ENCODE measurements at places on chromosomes 12 and 14.
A peak's percentile ranks its signal among the peaks of the same experiment; 100 is the strongest.

DNA sequence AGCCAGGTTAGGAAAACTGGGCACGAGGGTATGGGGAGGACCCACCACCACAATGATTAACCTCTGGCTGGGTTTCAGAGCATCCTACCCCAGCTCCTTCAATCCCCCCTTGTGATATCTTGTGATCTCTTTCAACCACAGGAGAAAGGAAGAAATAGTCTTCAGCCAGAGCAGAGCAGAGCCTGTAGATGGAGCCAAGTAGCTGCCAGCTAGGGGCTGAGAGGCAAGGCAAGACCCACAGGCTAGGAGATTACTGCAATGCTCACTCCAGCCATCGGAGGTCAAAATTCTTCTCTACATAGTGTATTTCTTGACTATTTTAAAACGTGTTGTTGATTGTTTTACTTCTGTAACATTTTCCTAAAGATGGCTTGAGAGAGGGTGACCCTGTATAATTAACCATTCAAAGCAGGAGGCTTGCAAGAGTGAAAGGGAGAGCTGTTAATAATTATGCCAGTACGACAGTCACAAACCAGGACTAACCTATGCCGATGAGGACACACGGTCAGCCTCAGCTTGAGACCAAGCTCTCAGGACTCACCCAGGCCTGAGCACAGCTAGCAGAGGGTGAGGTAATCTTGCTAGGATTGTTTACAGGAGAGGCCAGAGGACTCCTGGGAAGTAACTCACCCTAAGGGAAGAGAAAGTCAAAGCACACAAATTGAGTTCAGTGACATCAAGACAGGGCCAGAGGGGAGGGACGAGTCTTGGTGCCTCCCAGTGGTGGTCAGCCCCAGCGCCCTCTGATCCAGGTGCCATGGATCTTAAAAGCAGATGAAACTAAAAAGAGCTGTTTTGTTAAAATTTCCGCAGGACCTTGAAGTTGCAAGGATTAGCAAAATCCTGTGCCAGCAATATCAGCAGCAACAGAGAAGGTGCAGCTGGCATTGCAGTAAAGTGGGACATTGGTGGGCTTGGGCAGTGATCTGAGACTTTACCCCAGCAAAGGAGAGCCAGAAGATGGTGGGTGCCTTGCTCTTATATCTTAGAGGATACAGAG is 29.8 kb upstream of the CDKN3 start:
- DNase-seq = peak; percentile 73

- no peak for DNase-seq
Observed at GRCh38 chr12:126761420-126761819, 1505.5 kb upstream of the TMEM132C start.

- no peak for DNase-seq
Observed at GRCh38 chr12:21773263-21773741, 1.2 kb downstream of the KCNJ8 start.

- DNase-seq = no peak
Observed at GRCh38 chr14:48417715-48418500, 742.5 kb upstream of the MDGA2 start.

GRCh38 chr12:127293507-127294310 is 973.3 kb upstream of the TMEM132C start:
- peak; percentile 28 for DNase-seq

DNA sequence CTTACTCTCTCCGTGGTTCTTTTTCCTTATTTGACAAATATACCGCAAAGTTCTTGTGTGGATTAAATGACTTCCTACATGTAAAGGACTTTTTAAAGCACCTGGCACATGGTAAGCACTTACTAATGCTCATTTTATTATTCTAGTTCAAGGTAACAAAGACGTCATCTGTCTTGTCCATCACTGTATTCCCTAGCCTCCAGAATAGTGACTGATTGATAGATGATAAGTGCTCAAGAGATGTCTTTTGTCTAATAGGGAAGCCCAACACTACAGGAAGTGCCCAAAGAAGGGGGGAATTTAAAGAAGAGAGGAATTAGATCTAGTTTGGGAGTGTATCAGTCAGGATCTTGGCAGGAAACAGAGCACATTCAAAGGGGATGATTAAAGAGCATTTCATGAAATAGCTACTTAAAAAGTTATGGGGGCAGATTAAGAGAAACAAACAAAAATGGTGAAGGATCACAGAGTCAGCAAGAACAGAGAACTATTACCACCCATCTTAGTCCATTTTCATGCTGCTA is 151.9 kb downstream of the GXYLT1 start:
- no peak for DNase-seq

Measured in midbrain (tissue), 1 donor.